ENCODE measurements at places on chromosomes 6 and 20. TPM values are rescaled to one million over a fixed set of nuclear protein-coding genes. Genes with fewer than 3 reads are reported as not detected.

- no peaks in the 10 kb centered on the region for H3K4me1 ChIP-seq
- H3K27ac ChIP-seq, result no peak overlapping the region
- no peak for DNase-seq
These were observed 15.8 kb downstream of the SHPRH start for GRCh38 chr6:145948328-145948727.

DNA sequence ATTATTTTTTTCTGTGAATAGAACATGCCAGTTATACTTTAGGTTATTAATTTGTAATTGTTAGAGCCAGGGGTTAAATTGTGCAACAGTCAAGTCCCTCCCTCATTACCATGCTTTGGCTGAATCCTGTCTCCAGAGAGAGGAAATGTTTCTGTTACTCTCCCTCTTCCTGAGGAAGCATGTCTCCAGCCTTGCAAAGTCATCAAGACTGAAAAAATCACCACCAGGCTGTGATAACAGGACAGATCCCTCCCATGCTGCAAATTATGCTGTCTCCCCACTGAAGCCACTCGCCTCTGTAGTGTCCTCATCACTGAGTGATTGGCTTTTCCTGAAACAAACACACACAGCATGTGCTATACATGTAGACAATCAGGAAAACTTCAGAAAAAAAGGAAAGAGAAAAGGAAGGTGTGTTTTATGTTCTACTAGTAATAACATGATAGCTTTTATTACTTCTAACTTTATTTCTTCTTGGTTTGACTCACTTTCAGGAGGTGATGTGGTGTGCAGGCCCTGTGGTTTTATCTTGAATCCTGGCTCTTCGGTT, 290.0 kb upstream of the JAG1 start:
- no peak overlapping the region for H3K27ac ChIP-seq
- no peaks in the 10 kb centered on the region for H3K27me3 ChIP-seq
- peaks cover 32% of the 10 kb centered on the region for H3K4me1 ChIP-seq
- DNase-seq, result no peak
- peaks cover 3% of the 10 kb centered on the region for H3K36me3 ChIP-seq

SLC24A3 gene
- 0.11 TPM for total RNA-seq

OPRM1 gene
- total RNA-seq, result not detected

OR2B6 gene
- not detected for total RNA-seq

OR2J3 gene
- not detected for total RNA-seq

DNA sequence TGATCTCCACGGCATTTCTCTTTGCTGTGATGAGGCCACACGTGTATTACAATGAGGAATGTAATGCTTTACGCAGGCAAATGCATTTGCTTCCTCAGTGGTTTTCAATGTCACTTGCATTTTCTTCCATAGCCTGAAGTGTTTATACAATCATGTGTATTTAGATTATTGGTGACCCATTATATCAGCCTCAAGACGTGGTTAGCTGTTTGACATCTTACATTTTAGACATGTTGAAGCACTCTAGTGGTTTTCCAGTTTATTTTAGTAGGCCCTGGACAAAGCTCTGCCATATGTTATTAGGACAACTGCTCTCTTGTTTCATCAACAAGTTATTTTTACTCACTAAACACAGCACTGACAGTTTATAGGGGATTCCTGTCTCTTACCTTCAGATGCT, 200.4 kb downstream of the UTRN start:
- no peak for DNase-seq
- H3K27ac ChIP-seq, result no peak overlapping the region
- no peaks in the 10 kb centered on the region for H3K27me3 ChIP-seq
- H3K4me3 ChIP-seq, result no peak overlapping the region
- H3K4me1 ChIP-seq, result peaks cover 2% of the 10 kb centered on the region

CFB gene
- total RNA-seq, result 6.9 TPM

- H3K27me3 ChIP-seq, result peaks cover 11% of the 10 kb centered on the region
- peaks cover 2% of the 10 kb centered on the region for H3K36me3 ChIP-seq
- peaks cover 27% of the 10 kb centered on the region for H3K4me1 ChIP-seq
- DNase-seq, result no peak
- no peak overlapping the region for H3K4me3 ChIP-seq
These were observed 19.1 kb downstream of the ADGRB3 start for GRCh38 chr6:68654134-68654533.

MYLK4 gene
- 1.0 TPM for total RNA-seq

MCHR2 gene
- not detected for total RNA-seq

OR2H1 gene
- total RNA-seq, result not detected

All from osteocyte (in vitro differentiated cells).